ENCODE measurements at places on chromosomes 2 and 18. TPM values are rescaled to one million over a fixed set of nuclear protein-coding genes. Genes with fewer than 3 reads are reported as not detected.

The ANKZF1 gene
- total RNA-seq, result 44.4 TPM

The DQX1 gene
- 0.76 TPM for total RNA-seq

The NR4A2 gene
- total RNA-seq, result 1.4 TPM

The SPIRE1 gene
- total RNA-seq, result 21.5 TPM

The RNU2-63P gene
- 6.6 TPM for total RNA-seq

The SP140 gene
- total RNA-seq, result 1.7 TPM
